ENCODE measurements at places on chromosomes 2 and 18. TPM values are rescaled to one million over a fixed set of nuclear protein-coding genes. Genes with fewer than 3 reads are reported as not detected.

CAPN14 gene
- 2.9 TPM for polyA plus RNA-seq

GALR1 gene
- not detected for polyA plus RNA-seq

TEX44 gene
- polyA plus RNA-seq, result not detected

FBXO15 gene
- 0.90 TPM for polyA plus RNA-seq

GPATCH11 gene
- 19.6 TPM for polyA plus RNA-seq

SPATA3 gene
- polyA plus RNA-seq, result not detected
